ENCODE measurements at places on chromosomes 7 and 10.

DNA sequence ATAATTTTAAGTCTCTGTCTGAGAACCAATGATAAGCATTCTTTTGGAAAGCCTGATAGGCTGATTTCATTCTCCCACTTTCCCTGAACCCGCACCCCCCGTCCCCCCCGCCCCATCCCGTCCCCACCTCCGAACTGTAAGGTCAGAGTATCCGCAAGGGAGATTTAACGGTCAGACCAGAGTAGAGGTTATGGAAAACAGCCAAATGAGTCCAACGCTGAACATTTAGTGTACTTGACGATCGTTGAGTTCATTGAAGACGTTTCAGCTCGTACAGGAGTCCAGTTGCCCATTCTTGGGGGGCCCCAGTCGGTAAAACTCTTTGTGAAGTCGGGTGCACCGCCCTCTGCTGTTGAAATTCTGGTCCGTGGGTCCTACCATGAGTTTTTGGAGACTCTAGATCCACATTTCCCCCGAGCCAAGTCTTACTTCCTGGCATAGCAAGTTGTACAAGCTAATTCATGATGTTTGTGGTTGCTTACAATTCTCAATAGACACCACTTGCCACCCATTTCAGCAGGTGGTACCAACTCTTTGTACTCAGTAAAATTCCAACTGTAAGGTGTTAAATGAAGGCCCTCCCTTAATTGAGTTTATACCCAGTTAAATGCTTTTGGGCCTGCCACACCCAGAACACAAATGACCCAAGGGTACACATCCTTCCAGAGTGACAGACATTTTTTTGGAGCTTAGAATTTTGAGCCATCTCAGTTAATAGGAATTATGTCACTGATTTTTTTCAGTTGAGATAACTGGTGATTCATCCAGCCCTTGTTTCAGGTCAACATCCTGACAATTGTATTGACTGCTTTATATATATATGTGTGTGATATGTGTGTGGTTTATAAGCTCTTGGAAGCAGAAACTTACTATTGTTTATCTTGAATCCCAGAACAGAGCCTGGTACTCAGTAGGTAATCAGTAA is 1.2 kb downstream of the MARCHF5 start:
- DNase-seq, result peak; percentile 7

DNA sequence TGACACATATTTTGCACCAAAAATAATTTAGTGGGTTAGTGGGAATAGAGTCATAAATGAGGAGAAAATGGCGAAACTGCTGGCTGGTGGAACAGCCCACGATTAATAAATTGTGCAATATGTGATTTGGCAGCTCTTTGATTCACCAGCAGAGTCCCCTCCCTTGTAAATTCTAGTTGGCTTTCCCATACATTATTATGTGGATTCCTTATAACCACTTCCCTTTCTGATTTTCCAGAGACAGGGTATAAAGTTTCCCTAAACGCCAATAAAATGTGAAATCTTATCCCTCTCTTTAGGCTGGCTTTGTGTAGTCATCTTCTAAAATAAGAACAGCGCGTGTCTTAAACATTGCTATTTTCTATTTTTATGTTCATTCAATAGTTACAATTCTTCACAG is 149.4 kb upstream of the FERD3L start:
- DNase-seq, result no peak

GRCh38 chr7:82605247-82605864 is 161.8 kb upstream of the CACNA2D1 start:
- no peak for DNase-seq

GRCh38 chr7:134690016-134690415 is 43.4 kb downstream of the BPGM start:
- DNase-seq, result no peak

DNA sequence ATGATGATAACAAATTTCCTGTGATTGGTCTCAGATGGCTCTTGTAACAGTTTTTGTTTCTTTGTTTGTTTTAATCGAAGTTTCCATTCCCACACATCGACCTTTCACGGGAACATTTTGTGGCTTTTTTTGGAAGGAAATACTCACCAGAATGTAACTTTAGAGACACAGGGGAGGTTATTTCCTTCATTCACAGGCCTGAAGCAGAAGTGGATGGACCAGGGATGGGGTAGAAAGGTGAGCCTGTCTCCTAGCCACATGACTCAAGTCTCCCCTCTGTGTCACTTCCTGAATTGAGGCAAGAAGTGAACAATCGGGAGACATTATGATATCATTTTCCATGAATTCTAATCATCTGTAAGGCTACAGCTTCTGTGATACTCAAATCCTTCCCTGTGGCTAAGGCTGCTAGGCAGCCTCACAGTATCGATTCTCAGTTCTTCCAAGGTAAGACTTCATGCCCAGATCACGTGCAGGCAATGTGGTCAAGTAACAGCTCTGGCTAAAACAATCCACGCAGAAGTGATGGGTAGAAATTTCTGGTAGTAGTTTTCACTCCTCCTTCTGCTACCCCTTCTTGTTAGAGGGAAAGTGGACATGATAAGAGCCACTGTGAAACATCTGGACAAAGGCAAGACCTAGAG is 203.9 kb upstream of the NEBL start:
- DNase-seq, result no peak

GRCh38 chr10:99658622-99659030 is 683 bp upstream of the ENTPD7 start:
- peak; percentile 44 for DNase-seq

DNA sequence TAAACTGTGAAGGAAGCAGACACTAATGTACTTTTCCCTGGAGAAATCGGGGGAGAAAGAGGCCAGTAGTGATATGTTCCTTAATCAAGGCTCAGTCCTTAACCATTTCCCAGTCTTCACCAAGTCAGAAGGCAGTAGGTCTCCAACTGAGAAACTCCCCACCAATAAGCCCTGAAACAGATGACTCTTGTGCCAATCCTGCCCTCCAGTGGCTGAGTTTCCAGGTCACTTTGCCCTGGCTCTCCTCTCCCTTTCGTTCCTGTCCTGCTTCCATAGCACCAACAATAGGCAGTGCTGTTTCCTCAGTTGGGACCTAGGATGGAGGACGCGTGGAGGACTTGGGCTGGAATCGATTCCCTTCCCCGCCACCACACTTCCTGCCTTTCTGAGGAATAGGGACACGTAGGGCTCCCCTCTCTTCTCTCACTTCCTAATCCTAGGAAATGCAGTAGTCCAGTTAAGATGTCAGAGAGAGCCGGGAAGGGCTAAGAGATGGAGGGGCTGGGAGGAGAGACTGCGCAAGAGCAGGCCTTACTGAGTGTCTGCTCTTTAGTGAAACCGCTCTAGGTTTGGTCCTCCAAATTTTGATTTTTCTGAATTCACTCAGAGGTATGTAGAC is 23.4 kb downstream of the ATOH7 start:
- no peak for DNase-seq

- no peak for DNase-seq
Measured at GRCh38 chr10:100934084-100934659, 21.4 kb downstream of the SLF2 start.

GRCh38 chr10:48423884-48424283 is 117.4 kb downstream of the MAPK8 start:
- no peak for DNase-seq

- DNase-seq, result no peak
Measured at GRCh38 chr7:43038254-43038653, 74.2 kb upstream of the HECW1 start.

GRCh38 chr7:25656581-25657026 is 428.3 kb upstream of the NPVF start:
- no peak for DNase-seq

- no peak for DNase-seq
Measured at GRCh38 chr10:116974456-116975005, 30.5 kb downstream of the SHTN1 start.

DNA sequence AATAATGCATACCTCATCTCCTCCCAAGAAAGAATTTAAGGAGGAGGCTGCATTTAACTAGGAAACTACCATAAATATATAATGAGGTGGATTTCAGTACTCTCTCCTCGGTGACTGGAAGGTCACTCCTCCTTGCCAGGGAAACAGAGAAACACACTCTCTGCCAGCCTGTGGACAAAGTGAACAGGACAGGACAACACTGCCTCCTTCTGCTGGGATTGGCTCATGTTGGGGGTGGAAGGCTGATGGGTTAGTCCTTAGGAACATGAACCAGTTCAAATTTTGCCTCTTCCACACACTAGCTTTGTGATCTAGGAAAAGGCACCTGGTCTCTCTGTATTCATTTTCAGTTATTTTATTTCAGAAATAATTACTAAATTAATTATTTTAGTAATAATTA is 50.6 kb upstream of the STEAP4 start:
- DNase-seq, result no peak

DNA sequence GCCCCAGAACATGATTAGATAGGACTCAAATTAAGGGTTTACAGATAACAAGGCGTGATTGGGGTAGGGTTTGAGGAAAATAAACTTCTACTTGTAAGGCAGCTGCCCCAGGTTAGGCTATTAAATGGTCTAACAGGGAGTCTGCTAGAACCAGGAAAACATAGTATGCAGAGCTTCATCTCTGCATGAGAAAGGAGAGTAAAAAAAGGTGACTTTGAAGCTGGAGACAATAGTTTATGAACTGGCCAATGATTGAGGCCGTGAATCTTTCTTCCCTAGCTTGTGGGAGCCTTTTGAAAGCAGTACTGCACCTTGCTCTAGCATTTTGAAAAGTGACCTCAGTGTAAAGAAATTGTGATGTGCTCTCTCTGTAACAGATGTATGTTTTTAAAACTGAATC is 48.5 kb upstream of the STARD3NL start:
- DNase-seq, result no peak

DNA sequence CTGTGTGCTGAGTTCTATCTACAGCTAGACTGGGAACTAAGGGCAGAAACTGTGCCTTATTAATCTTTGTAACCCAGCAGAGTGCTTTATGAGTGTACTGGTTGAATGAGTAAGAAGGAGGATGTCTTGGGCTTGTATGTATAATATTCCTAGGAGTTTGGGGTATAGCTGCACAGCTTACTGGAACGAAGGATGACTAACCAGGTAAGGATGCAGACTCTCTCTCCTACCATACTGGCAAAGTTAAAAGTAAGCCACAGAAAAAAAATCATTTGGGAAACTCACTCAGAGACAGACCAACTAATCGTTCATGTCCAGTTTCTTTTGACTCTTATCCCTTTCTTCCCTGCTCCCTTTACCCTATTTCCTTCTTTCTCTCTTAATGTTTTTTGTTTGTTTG is 1.4 kb upstream of the DHTKD1 start:
- no peak for DNase-seq

- no peak for DNase-seq
Measured at GRCh38 chr7:93245525-93246432, 13.6 kb downstream of the VPS50 start.

GRCh38 chr7:167090-167855 is 25.1 kb upstream of the FAM20C start:
- no peak for DNase-seq

GRCh38 chr7:73770002-73770859 is at the start of gene CLDN3:
TSS of gene CLDN3 (minus strand) at chr7:73770270. CDS start at chr7:73770049, 221 bp downstream.
- DNase-seq, result peak; percentile 9

DNA sequence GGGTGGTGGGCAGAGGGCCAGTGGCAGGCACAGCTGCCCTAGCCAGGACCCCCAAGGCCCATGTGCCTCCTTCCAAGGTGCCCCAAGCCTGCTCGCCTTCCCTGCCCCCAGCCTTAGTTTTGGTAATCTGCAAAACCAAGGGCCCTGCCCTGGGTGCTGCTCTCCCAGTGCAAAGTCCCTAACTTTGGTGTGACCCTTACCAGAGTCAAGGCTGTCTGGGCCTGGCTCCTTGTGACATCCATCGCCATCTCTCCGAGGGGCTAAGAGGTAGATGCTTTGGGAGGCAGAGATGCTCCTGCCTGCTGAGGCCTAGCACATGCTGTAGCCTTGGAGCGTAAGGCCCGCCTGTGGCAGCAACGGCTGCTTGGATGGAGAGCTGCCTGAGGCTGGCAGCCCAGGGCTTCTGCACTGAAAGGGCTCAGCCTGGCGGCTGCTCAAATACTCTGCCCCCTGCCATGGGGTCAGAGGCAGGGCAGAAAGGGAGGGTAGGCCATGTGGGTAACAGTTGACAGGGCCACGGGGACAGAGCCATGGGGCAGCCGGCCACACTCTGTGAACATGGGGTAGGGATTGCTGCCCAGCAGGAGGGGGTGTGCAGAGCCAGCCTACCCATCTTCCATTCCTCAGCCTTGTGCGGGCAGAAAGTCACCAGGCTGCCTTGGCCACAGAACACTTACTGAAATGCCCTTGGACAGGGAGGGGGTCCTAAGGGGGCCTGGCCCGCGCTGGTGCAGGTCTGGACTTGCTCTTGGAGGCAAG is 17.9 kb upstream of the MYL7 start:
- no peak for DNase-seq

DNA sequence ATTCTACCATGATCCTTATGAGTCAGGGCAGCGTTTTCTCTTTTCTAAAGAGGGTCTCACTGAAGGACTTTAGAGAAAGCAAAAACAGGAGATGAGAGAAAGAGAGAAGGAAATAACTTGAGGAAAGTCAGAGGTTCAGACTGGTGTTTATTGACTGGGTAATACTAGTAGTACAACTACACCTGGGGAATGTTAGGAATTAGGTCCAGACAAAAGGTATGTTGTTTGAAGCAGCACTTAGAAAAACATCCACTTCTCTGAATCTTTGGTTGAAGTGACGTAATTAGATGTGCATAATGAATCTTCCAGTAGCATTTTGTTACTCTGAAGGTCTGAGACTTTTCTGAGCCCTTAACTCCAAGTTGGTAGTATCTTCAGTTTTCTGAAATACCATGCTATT is 380.3 kb upstream of the LRGUK start:
- no peak for DNase-seq

- peak; percentile 7 for DNase-seq
Measured at GRCh38 chr10:99329304-99329553, at the start of gene CNNM1. TSS of gene CNNM1 (plus strand) at chr10:99329356. CDS start at chr10:99329388, 32 bp downstream.

GRCh38 chr7:99126921-99127553 is 16.9 kb downstream of the SMURF1 start:
- DNase-seq, result no peak

- no peak for DNase-seq
Measured at GRCh38 chr7:34759477-34760125, 101.6 kb downstream of the NPSR1 start.

DNA sequence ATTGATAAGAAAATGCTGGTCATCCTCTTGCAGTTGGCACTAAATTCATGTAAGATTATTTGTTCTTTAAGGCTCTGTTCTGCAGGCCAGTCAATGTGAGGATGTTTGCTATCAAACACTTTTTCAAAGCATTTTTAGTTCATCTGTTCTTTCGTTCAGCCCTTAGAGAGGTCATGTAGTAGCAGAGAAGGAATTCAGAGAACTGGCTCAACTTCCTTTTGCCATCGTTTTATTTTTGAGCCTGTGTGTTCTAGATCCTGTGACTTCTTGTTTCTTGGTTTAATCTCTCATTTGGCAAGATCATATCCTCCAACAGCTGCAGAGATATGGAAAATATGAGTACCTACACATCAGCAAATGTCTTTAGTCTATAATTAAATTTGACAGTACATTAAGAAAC is 184.3 kb downstream of the NRP1 start:
- DNase-seq, result no peak

- DNase-seq, result no peak
Measured at GRCh38 chr7:50356212-50356944, 51.9 kb downstream of the IKZF1 start.

- DNase-seq, result no peak
Measured at GRCh38 chr7:156474241-156474743, 166.3 kb upstream of the RNF32 start.

- DNase-seq, result no peak
Measured at GRCh38 chr10:29517352-29517923, 117.3 kb downstream of the SVIL start.
